ENCODE measurements at places on chromosomes 2 and 18.

GRCh38 chr2:210551001-210551400 is 5.4 kb upstream of the CPS1 start:
- no peak for DNase-seq

GRCh38 chr2:208280933-208281332 is 14.9 kb downstream of the PIKFYVE start:
- no peak for DNase-seq

DNA sequence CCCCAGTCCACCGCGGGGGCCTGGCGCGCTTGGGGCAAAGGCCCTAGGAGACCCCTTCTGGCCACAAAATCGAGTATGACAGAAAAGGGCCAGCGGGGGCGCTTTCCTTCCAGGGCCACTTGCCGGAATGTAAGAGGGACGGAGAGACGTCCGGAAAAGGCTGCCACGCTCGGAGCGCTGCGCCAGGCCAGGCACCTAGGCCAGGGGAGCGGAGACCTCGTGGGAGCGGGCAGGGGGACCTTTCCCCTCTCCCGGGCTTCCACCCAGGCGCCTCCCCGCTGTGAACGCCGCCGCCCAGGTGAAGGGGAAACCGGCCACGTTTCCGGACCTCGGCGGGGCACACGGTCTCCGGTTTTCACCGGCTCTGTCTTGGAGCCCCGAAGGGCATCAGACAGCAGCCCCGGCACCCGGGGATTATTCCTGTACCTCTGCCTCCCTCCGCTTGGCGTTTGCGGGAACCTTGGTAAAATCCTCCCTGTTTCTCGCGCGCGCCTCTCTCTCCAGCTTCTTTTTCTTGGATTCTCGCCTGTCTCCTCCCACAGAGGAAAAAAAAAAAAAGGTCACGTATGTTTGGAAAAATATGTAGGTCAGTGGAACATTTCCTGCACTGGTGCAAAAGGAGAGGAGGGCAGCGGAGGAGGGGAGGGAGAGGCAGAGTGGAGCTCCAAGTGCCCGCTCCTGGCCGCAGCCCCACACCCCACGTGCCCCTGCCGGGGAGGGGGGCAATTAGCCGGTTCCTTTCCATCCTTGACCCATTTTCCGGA is 1.2 kb upstream of the NPAS2 start:
- DNase-seq = peak; percentile 38

DNA sequence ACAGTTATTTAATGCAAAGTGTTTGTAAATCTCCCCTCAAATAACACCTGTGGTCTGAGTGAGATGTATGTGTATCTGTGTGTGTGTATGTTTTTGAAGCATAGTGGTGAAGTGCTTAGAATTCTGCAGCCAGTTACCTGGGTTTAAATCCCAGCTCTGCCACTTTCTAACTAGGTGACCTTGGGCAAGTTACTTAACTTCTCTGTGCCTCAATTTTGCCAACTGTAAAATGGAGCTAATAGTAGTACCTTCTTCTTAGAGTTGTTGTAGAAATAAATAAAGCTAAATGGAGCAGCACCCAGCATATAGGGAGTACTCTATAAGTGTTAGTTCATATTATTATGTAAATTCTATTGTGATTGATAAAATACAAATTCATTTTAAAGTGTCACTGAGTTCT is 48.9 kb downstream of the TGFA start:
- DNase-seq = no peak

DNA sequence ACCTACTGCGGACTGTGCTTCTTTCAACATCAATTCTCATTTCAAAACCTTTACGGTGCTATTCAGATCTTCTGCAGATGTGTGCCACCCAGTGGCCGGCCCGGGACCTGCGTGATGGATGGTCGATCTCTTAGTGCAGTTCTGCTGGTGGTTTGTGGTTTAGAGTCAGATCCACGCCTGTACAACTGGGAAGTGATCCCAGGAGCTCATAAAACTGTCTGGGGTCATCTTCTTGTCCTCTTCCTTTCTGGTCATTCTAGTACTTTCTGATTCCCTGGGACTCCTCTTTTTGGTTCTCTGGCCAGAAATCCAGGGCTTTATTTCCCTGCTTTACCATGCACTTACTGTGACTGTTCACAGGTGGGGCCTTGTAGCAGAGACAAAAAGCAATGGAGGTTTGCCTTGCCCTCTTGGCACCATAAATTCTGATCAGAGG is 15.8 kb upstream of the SELENOI start:
- peak; percentile 92 for DNase-seq

DNA sequence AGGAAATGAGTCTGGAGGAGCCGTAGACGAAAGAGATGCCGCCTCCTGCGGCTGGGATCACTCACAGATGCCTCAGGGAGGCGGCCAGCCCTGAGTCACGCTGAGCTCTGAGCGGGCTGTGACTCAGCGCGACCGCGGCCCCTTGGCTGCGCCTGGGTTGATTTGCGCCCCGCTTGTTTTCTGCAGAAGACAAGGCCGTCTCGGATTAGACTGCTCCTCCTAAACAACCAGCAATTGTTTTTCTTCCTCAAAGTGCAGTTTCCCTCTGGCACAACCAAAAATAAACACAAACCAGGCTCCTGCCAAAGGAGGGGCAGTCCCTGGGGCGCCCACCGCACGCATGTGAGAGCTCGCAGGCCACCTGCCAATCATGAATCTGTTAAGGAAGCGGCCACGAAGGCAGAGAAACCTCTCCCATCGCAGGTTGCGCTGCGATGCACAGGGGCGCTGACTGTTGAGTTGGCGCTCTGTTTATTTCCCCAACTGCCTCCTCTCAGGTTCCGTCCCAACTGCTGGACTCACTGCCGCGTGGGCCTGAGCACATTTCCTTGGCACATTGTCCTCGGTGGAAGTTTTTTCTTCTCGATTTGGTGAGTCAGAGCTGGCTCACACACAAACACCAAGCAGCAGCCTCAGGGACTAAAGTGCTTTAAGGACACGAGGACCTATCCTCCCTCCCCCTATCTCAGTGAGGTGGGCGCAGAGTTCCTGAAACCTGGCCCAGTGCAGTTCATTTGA is 85.2 kb upstream of the NDUFV2 start:
- peak; percentile 64 for DNase-seq

GRCh38 chr2:85712336-85712735 is 18.2 kb downstream of the GNLY start:
- peak; percentile 87 for DNase-seq

- DNase-seq = no peak
Measured at GRCh38 chr2:143692162-143692561, 562.9 kb downstream of the ARHGAP15 start.

DNA sequence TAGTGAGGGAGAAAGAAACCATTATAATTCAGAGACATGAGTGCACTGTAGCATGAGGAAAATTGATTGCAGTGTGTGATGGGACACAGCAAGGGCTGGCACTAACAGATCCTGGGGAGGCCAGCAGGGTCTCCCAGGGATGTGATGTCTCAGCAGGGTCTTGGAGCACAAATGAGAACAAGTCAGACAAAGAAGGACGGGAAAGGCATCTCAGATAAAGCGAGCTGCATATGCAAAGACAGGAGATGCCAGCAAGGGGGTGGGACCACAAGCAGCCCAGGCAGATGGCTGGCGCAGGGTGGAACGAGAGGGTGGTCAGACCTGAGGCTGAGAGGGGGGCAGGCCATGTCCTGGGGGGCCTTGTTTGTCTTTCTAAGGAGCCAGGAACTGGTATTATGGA is 102.6 kb upstream of the DLX2 start:
- peak; percentile 54 for DNase-seq

DNA sequence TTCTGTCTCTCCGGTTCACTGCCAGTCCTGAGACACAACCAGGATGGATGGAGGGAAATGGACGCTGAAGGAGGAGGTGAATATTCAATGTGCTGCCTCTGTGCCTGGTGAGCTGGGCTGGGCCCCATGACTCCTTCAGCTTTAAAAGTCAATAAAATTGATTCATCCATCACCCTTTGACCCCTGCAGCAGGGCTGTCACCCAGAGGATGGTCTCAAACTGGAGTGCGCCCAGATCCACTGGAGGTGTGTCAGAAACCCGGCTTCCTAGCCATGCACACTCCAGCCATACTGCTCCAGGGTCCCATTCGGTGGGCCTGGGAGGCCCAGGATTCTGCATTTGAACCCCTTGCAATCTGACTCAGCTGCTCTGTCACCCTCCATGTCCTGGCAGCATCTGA is 94.1 kb upstream of the BOD1L2 start:
- no peak for DNase-seq

GRCh38 chr2:163312713-163313112 is 423.1 kb downstream of the FIGN start:
- DNase-seq = no peak
